Breast epithelium (tissue), 4 donors: ENCODE measurements at places on chromosomes 1 and 21.

DNA sequence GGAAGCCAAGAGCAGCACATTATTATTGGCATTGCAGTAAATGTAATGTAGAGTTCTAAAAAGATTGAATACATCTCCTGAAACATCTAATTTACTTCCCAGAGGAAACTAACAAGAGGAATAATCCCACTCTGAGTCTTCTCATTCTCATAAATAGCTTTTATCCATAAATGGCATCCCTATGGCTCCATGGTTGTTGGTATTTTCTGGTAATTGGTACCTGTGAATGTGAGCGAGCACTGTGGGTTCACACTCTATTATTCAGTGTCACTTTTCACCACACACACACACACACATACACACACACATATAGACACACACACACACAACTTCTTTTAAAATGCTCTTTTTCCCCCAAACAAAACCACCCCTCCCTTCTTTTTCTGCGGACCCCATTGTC is 4.7 kb upstream of the WLS start:
- DNase-seq: no peak

DNA sequence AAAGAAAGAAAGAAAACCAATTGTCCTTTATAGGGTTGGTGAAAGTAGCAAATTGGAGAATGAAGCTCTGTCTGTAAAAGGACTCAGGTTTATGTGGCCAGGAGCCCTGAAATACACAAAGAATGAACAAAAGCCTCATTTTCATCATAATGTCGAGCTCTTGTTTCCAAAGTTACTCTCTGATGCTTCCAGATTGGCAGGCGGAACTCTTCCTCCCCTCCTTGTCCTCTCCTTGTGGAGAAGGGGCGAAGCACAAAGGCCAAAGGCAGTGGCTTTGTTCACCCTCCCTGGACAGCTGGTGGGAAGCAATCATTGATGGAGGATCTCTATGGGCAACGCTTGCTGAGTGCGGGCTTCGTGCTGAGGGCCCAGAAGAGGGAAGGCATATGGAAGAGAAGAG is 5.6 kb downstream of the CA6 start:
- no peak for DNase-seq

DNA sequence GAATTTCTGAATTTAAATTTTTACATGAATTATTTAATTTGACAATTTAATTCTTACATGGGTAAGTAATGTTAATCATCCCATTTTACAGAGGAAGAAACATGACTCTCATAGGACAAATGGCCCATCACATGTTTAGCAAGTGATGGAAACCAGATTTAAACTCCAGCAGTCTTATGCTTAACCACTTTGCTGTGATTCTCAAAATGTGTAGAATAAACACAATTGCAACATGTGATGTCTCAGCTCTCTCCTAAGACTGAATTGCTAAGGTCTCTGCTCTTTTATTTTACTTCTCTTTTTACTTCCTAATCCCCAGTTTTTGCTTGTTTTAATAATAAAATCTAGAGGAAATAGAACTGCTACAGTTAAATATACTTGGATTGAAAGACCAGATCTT is 42.8 kb downstream of the HS2ST1 start:
- no peak for DNase-seq

GRCh38 chr1:23453455-23454000 is 29.0 kb upstream of the TCEA3 start:
- no peak for DNase-seq

DNA sequence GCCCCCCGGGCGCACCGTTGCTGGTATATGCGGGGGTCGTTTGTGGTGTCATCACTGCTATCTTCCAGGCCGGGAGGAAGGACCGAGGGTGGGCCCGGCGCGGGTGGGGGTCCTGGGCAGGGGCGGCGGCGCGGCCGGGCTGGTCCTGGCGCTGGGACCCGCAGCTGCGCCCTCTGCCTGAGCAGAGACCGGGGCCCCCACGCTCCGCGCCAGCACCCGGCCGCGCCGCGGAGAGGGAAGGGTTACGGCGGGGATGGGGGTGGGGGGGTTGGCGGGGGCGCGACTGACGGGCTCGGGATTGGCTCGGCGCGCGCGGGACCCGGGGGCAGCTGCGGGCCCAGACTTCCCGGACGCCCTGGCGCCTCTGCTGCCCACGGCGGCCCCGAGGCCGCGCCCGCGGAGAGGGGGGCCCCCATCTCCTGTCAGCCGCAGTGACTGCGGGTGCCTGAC is 13.8 kb upstream of the SAMD11 start:
- DNase-seq: no peak

GRCh38 chr21:42437786-42438185 is 34.1 kb downstream of the UBASH3A start:
- DNase-seq: peak; percentile 19

DNA sequence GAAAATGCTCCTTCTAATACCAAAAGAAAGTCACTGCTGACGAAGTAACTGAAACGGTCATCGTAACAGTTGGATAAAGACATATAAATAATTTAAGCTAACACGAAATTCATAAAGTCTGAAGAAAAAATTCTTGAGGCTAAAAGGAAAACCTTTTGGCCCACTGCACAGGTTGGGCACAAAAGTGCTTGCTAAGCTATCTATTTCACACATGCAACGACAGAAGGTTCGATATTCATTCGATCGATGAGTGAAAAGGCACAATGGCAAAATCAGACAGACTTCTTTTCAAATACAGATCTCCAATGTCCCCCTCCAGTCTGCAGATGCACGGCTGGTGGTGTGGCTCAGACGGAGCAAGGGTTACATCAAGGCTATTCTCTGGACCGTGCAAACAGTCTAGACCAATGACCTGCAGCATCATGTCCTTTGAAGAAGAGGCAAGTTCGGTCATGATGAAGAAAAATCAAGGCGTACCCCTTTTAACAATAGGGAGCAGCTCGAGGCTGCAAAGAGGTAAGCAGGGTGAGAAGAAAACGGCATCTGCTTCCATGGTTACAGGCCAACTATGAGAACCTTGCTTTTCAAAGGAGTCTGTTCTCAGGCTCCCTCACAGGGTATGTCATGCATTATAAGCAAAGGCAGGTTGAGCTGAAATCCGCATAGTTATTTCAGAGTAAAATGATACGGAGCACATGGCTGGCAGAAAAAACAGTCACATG is 579.6 kb downstream of the USP25 start:
- no peak for DNase-seq

- DNase-seq: no peak
These were observed 5.8 kb upstream of the PLA2G2D start for GRCh38 chr1:20125100-20125499.

DNA sequence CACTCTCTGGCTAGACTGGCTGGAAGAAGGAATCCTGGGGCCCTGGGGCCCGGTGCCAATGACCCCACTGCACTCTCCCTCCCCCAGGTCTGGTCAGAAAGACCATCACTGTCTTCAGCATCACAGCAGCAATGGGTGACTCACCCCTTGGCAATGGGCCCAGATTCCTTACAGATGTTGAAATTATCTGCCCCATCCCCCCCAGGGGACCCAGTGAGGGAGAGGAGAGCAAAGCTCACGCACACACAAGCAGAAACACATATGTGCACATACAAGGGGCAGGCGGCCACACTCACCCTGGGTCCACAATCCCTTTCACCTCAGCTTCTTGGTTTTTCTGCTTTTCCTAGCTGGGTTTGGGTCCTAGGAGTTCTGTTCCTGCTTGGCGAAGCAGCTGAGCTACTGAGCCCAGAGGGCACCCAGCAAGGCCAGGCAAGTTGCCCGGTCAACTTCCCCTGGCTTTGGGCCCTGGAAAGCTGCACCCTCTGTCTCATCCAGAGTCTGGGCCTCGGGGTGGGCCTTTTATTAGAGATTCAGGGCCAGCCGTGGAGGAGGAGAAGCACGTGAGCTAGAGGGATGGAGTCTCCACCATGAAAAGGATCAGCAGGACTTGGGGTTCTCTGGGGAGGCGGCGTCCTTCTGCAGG is 2.6 kb downstream of the COL16A1 start:
- DNase-seq: peak; percentile 91

DNA sequence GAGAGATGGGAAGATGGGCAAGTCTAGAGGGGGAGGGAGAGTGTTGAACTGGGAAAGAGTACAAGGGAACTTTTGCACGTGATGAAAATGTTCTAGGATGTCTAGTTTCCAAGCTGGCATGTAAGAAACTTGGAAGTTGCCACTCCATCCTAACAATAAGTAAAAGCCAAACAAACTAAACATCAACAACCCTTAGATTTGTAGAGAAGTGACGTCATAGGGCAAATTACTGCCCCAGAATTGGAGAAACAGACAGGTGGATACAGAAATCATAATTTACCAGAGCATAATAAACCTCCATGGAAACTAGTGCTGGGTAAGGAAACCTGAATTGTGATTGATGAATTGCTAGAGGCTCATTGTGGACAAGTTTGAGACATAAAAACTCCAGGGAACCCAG is 14.7 kb upstream of the ZBTB40 start:
- DNase-seq: no peak

DNA sequence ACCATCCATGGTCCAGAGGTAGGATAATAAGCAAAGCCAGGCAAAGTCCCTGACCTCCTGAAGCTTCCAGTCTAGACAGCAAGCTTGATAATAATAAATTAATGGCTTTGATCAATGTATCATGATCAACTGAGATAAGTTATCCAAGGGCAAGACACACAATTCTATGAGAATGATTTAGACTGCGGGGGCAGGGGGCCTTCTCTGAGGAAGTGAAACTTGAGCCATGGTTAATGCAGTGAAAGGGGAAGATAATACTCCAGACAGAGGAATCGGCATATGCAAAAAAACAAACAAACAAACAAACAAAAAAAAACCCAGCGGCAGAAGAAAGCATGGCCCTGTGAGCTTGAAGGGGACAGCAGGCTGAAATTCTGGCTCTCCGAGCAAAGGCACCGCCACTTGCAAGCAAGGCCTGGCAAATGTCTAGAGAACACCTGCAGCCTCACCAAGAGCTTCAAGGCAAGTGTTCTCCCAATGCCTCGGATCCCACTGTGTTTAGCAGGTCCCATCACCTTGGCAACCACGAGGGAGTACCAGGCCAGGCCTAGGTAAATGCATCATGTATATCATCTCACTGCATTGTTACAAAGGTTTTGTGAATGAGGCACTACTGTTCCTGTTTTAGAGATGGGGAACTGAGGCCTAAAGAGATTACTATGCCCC is 24.9 kb downstream of the CSMD2 start:
- no peak for DNase-seq

GRCh38 chr1:154474802-154475201 is 27.2 kb upstream of the TDRD10 start:
- DNase-seq: no peak

- no peak for DNase-seq
These were observed 6.2 kb upstream of the LRRC40 start for GRCh38 chr1:70211541-70211940.

- no peak for DNase-seq
These were observed 1.9 kb upstream of the PTPRU start for GRCh38 chr1:29234471-29234870.

GRCh38 chr1:47867438-47868347 is 129.5 kb downstream of the TRABD2B start:
- no peak for DNase-seq

- no peak for DNase-seq
These were observed 138.2 kb downstream of the COL24A1 start for GRCh38 chr1:86018283-86018923.

DNA sequence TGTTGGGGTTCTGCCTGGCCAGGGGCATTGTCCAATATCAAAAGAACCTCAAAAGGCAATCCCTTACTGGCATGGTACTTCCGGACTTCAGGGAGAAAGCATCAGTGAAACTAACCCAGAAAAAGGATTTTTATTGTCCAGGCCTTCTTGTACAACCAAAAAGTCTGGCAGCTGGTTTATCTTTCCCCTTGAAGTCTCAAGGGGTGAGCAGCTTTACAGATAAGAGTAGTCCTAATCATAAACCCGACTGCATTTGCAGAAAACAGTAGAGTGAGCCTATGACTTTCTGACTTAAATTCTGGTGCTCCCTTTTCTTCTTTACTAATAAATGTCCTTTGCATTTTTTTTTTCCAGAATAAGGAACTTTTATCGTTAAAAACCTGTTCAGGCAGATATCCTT is 104.0 kb upstream of the CHRM3 start:
- no peak for DNase-seq

GRCh38 chr21:26522704-26523103 is 50.4 kb downstream of the CYYR1 start:
- no peak for DNase-seq

DNA sequence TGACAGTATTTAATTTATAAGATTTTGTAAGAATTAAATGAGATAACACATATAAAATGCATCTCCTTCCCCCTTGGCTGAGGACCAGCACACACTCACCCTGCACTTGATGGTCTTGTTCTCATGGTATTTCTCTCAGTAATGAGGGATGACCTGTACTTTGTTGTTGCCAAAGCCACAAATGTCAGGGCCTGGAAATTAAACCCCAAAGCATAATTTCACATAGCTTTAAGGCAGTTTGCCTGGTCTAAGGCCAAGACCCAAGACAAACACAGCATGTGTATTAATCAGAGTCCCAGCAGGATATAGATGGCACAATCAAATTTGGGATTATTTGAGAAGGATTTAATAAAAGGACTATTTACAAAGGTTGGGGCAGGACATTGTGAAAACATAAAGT is 48.6 kb upstream of the EPS15 start:
- peak; percentile 50 for DNase-seq

DNA sequence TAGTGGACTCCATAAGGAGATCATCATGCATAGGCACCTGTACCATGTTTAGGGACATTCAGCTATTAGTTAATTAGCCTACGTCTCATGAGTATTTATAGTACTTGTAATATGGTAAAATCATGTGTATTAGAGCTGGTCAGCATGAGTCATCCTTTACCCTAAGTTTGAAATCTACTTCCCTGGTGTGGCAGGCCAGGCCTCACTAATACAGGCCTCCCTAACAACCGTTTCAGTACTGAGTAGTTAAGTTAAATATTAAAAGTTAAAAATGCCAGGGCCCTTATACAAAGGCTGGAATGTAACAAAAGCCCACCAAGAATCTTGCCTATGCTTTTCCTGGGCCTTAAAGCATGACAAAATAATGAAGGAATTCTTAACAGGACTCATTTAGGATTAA is 356.3 kb upstream of the DPYD start:
- DNase-seq: no peak

- no peak for DNase-seq
These were observed 2.1 kb downstream of the DHDDS start for GRCh38 chr1:26434161-26434752.

DNA sequence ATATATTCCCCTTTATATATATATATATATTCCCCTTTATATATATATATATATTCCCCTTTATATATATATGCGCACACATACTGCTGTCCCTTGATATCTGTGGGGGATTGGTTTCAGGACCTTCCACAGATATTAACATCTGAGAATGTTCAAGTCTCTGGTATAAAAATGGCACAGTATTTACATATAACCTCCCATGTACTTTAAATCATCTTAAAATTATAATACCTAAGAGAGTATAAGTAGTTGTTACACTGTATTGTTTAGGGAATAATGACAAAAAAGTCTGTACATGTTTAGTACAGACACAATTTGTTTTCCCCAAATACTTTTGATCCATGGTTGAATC is 45.8 kb downstream of the NR5A2 start:
- no peak for DNase-seq

GRCh38 chr21:29195981-29196669 is 65.7 kb downstream of the MAP3K7CL start:
- DNase-seq: no peak

DNA sequence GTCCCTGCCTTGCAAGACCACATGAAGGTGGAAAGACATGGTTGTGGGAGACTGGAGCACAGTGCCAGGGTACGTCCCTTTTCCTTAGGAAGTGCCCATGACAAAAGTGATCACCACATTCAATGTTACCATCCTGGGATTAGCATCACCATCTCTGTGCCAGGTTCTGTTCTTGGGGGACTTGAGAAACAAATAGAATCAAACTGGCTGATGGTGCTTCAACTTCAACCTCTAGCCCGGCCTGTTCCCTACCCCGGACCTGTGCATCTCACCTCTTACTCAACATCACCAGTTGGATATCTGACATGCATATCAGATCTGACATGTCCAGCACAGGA is 153.3 kb downstream of the GRIK3 start:
- DNase-seq: peak; percentile 10
